ENCODE measurements at places on chromosomes 2 and 18. TPM values are rescaled to one million over a fixed set of nuclear protein-coding genes. Genes with fewer than 3 reads are reported as not detected.

Gene VWC2L
- not detected for total RNA-seq

Gene IL36B
- not detected for total RNA-seq

Gene ZSWIM2
- total RNA-seq, result not detected

Gene CNOT11
- 27.0 TPM for total RNA-seq

Gene IL36G
- not detected for total RNA-seq

Gene HSBP1L1
- 1.4 TPM for total RNA-seq

Gene SULT1C2
- total RNA-seq, result not detected

Gene LRATD1
- total RNA-seq, result 0.04 TPM

Gene ABCG8
- total RNA-seq, result not detected

Gene MYCN
- total RNA-seq, result 3.1 TPM

Gene EPB41L3
- total RNA-seq, result 122 TPM

Gene SATB2
- total RNA-seq, result 2.0 TPM

Gene FN1
- total RNA-seq, result 3,105 TPM

Gene UGT1A6
- total RNA-seq, result not detected

Gene CAMKMT
- 7.6 TPM for total RNA-seq

Gene KIAA2012
- total RNA-seq, result not detected

Gene MEX3C
- total RNA-seq, result 40.8 TPM

Gene DSG1
- total RNA-seq, result not detected

Gene GAL3ST2
- not detected for total RNA-seq

Gene MGAT4A
- total RNA-seq, result 65.4 TPM

Gene ST8SIA3
- not detected for total RNA-seq

Gene NOTO
- total RNA-seq, result not detected

Gene SERPINB12
- not detected for total RNA-seq

Gene PRKAG3
- not detected for total RNA-seq

Gene SRD5A2
- not detected for total RNA-seq

Gene DPYSL5
- total RNA-seq, result not detected

Gene KCNJ3
- not detected for total RNA-seq

Gene ASPRV1
- total RNA-seq, result 0.11 TPM

Gene CROCC2
- not detected for total RNA-seq

Gene UGT1A4
- total RNA-seq, result not detected

Gene HOXD13
- total RNA-seq, result not detected

Gene TCF23
- not detected for total RNA-seq

Gene EIF2B4
- total RNA-seq, result 36.6 TPM

Gene MC4R
- not detected for total RNA-seq

Gene SLC19A3
- total RNA-seq, result 0.07 TPM

Gene C1QL2
- not detected for total RNA-seq

Gene METTL21A
- total RNA-seq, result 23.8 TPM

Gene CTAGE1
- total RNA-seq, result not detected

Gene MPP4
- total RNA-seq, result 9.0 TPM

Gene PIEZO2
- total RNA-seq, result 63.7 TPM

Gene FSHR
- total RNA-seq, result not detected

Gene POTEJ
- total RNA-seq, result 0.07 TPM

Gene KCNIP3
- 0.35 TPM for total RNA-seq
